ENCODE measurements at places on chromosomes 7 and 10.

GRCh38 chr7:141928845-141929195, 12.6 kb downstream of the OR9A4 start:
- no peak for DNase-seq

DNA sequence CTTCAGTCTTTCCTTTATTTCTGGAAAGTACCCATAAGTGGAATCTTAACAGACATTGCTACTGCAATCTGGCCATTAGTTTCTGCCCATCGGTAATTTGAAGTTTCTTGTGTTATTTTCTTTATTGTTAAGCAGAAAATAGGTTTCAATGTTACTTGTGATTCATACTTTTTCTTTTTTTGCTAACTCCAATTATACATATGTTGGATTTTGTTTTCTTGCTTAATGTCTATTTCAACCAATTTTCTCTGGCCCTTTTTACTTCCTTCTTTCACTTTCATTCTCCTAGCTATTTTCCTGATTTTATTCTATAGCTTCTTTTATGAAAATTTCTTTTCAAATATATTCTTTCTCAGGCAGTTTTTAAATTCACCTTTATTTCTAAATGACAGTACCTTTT, 457.4 kb downstream of the TCERG1L start:
- DNase-seq, result no peak

DNA sequence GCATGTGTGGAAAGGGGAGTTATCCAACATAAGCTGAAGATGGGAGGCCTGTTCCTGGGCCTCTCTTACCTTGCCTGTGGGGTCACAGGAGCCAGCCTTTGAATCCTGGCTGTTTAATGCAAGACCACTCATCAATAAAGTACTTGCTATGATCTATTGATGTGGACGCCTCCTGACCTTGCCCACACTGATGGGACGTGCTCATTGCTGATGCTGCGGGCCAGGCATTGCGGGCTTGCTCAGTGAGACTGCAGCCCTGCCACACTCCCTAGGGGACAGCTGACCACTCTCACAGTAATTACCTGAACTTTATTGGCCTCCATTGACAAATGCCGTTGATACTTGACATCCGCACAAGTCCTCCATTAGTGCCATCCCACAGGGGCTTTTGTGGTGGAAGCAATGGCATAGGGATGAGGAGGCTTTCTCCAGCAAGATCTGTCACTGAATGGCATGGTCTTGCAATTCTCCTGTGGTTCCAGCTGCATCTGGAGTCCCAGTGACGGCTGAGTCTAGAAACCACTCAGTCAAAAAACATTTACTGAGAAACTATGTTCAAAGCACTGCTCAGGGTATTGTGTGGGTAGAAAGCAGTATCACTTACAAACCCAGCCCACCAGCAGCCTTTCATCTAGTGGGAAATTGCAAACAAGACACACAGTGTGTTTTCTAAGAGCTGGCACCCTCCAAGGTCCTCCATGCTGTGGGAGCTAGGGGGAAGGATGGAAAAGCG, 135.1 kb upstream of the YAE1 start:
- no peak for DNase-seq

GRCh38 chr10:19845503-19846368, 29.5 kb downstream of the PLXDC2 start:
- no peak for DNase-seq

DNA sequence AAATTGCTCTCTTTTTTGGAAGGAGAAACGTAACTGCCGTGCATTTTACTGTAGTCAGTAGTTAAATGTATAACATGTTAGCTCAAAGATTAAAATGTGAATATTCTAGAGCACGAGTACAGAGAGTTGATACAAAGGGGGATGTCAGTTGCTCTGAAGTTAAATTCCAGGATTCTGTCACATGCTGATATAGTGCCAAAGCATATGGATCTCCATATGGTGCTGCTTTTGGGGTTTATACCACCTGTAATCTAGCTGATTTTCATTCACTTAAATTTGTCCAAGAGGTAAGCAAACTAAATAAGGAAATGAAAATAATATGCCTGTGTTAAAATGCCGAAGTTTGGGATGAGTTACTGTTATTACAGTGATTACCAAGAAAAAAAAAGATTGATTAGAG, 298.6 kb downstream of the EXOC4 start:
- no peak for DNase-seq

DNA sequence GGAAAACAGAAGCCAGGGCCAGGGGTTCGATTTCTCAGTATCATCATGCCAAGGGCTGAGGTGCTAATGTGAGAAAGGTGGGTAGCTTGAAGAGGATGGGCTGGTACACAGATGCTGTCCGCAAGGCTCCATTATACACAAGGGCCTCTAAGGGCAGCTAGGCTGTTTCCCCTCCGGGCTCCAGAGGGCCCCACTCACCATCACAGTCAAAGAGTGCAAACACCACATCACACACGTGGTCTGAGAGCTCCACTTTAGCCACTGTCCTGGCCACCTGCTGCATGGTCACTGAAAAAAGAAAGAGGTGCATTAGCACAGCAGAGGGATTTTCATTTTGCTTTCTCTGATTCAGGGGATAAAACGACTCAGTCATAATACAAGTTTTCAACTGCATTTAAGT, 20.9 kb upstream of the DNAJB12 start:
- no peak for DNase-seq

DNA sequence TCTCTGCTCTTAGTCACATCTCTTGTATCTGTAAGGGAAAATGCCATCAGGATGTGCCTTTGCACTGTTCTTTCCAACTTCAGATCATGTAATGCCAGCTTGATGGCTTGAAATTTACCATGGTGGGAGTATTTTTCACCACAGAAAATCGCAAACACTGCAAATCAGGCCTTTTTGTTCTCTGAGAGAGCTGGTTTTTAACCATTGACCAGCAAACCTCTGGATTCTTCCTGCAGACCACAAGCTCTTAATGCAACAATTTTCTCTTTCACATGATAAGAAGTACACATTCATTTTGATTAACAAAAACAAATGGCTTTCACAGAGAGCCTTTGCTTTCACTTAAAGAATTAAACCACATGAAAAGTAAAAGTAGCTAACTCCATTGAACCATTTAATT, 145.4 kb upstream of the NEBL start:
- no peak for DNase-seq

DNA sequence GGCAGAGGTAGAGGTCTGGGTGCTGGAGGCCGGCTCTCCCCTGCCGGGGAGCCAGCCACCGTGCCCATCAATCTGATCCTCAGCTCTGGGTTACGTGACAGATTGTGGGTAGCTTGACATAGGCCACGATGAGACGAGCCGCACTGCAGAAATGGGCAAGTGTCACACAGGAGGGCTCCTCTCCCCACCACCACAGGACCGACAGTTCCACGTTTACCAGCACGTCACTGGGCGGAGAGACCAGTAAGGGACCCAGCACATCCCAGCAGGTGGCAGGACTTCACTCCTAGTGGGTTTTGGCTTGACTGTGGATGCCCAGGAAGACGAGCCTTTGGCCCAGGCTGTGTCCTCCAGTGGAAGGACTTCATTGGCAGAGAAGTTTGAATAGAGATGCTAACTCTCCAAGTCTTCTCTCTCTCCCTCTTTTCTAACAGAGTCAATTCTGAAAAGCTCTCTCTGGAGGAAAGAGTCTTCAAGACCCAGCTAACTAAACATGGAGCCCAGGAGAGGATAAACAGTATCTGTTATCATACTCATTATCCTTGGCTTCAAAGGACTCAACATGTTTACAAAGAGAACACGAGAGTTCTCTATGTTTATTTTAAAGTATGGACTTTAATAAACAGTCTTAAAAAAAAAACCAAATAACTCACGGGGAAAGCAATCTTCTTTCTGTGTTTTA, 129.3 kb upstream of the JCAD start:
- no peak for DNase-seq

- DNase-seq, result no peak
These were observed 183.3 kb downstream of the PTN start for GRCh38 chr7:137160236-137160635.

GRCh38 chr10:49025347-49025983, 85.8 kb upstream of the LRRC18 start:
- no peak for DNase-seq

DNA sequence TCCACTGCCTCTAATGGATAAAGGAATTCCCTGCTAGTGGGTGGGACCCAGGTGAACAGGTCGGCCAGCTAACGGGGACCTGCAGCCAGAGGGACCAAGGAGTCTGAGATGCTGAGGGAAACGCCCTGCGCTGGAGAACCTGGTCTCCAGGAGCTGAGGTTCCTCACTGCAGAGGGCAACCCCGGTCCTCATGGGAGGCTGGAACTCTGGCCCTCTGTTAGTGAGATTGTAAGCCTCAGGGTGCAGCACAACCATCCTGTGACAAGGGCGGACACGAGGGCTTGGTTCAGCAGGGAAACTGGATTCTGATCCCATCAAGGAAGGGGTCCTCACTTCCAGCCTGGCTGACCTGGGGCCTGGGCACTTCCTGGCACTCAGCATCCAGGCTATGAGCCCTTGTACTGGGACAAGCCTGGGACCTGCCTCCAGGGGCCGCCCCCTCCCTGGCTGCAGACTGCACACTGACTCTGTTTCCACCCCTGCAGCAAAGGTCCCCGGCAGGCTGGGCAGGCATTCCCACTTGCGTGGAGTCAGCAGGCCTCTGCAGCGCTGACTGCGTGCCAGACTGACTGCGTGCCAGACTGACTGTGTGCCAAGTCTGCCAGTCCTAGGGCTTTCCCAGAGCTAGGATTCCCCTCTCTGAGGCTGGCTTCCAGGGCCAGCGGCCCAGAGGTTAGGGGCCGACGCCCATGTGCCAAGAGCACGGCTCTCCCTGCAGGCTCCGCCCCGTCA, 143.2 kb downstream of the MAPK8 start:
- no peak for DNase-seq

DNA sequence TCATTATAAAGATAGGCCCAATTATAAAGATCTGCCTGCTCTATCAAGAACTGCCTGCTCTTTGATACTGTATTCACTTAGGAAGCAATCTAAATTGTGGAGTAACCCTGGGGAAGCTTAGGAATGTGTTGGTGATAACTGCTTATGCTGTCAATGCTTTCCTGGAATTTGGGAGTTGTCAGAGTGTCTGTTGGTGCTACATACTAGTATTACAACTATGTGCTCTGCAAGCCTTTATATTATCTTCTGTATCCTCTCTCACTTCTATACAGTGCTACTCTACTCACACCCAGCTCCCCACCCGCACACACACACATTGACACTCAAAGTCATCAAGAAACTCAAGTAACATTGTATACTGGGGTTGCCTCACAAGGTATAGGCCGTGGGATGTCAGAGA, 6.1 kb downstream of the ZNF277 start:
- DNase-seq, result no peak

GRCh38 chr10:11353006-11353896, 258.2 kb downstream of the USP6NL start:
- DNase-seq, result no peak

DNA sequence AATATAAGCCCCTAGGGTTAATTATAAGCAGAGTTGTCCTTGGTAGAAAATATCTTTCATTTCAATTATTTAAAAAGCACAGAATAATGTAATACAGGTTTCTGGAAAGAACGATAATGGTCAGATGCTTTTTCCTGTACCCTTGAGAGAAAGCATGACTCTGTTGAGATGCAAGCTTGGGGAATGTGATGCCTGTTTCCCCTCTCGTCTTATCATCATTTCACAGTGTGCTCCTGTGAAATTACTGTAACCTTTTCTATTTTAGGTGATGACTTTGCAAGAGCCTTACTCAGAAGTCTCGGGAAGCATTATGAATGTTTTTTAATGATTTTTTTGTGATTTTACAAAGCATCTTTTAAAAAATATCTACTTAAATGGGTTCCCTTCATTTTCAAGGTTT, 243.0 kb downstream of the POLR1F start:
- DNase-seq, result no peak

DNA sequence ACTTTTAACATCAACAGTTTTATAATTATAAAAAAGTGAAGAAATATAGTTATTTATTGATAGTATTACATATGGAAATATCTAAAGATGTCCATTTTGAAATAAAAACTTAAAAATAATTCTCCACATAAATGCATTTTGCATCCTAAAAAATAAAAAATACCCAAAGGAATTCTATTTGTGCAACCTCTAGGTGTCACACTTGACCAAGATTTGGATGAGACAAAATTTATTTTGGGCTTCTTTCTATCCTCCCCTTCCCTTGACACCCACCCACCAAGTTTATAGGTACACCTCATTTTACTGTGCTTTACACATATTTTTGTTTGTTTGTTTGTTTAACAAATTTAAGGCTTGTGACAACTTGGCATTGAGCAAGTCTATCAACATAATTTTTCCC, 3.3 kb upstream of the THSD7A start:
- DNase-seq, result no peak

DNA sequence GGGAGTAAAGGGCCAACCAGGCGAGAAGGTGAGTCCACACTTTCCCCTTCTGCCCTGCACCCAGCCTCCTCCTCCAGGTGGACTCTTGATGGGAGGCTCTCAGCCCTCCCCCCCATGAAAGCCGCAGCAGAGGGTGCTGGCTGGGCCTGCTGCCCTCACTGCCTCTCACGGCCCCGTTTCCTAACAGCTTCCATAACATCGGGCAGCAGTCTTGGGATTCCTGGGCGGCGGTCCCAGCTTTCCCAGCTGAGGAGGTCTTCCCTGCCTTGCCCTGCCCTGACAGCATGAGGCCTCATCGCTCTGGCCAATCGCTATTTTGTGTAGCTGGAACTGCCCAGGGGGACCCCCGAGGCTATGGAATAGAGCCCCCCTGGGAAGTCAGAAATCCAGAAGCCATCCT, 76.3 kb downstream of the COL13A1 start:
- DNase-seq, result no peak

DNA sequence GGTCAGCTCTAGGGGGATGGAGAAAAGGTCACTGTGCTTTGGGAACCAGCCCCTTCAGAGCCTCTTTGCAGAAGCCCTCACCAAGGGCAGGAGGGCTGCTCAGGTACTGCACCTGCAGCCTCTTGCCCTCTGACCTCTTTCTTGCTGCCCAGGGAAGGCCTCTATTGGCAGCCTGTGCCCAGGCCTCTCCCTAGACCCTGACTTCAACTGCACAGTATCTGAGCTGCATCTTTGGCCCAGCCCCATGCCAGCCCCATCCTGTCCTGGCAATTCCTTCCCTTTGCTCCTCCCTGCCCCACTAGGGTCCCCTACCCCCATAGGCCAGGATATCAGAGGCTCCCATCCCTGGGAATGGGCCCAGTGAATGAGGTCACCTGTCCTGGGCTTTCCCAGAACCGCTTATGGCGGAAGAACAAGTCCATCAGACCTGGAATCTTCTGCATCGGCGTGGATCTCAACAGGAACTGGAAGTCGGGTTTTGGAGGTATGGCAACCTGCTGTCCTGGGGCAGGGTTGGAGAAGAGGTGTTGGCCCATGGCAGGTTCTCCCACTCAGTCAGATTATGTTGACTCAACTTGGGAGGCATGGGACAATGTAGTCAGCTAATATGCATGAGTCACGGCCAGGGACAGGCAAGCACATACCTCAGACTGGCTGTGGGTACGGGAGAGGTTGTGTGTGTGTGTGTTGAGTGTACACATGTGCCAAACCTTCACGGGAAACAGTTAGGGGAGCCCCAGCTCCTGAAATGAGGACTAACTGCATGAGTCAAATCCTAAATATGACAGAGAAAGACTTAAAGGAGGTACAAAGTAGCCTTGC, 17.1 kb upstream of the CPA1 start:
- no peak for DNase-seq

GRCh38 chr7:143199040-143199439, 15.8 kb downstream of the TAS2R39 start:
- no peak for DNase-seq

Data from effector CD8-positive, alpha-beta T cell (primary cell).